OCI-M1 (cell line): ENCODE measurements at places on chromosomes 1 and 21.

- DNase-seq, result no peak
These were observed 5.9 kb upstream of the FOXJ3 start for GRCh38 chr1:42340901-42341300.

GRCh38 chr21:30468900-30469714 lies 11.1 kb downstream of the KRTAP19-1 start:
- no peak for DNase-seq

DNA sequence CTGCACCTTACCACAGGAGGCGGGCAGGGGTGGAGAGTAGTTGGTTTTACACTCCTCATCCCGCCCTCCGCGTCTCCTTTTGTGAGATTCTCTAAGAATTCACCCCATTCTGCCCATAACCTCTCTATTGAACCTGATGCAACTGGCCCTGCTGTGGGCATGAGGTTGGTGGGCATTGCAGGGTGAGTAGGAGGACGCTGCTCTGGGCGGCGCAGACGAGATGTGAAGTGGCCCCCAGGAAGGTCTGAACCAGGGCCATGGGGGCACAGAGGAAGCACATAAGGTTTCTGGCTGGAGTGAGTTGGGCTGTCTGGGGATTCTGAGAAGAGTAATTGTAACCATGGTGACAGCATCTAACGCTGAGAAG lies 8.8 kb downstream of the PADI1 start:
- no peak for DNase-seq

DNA sequence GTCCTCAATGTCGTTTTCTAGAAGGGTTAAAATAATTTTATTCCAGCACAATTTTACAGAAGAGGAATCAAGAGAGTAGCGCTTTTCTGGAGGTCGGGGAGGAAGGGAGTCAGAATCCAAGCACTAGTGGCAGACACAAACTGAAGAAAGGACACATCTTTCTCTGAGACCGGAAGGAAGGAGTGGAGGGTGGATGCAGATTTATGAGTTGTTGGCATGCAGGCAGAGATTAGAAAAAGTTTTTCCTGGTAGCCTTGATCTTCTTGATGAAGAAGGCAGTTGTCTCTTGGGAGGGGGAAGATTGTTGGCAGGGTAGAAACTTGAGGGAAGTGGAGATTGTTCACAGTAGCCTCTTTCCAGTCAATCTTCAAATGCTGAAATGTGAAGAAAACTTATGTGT lies 149.8 kb downstream of the PAPPA2 start:
- DNase-seq, result no peak

DNA sequence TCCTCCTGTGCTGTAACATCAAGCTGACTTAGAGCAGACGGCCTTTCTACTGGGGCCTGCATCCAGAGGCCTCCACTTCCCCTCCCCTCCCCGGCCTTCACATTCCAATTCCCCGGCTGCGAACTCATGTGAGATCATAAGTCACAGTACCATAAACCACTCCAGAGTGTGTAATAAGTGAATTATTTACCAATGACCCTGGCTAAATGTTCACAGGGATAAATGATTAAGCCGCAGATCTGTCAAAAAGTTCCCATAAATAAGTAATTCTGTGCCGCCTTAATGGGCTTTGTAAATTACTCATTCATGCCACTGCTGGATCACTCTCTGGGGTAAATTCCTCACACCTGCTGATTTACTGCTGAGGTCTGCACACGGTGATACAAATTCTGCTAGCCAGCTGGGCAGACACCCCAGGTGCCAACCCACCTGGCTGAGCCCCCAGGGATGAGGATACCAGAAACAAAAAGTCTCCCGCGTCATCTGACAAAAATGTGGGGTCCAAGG lies 27.4 kb upstream of the KIRREL1 start:
- no peak for DNase-seq

GRCh38 chr1:118250232-118250631 lies 65.2 kb upstream of the SPAG17 start:
- DNase-seq, result no peak

GRCh38 chr1:113545626-113546025 lies 155.3 kb downstream of the MAGI3 start:
- no peak for DNase-seq

DNA sequence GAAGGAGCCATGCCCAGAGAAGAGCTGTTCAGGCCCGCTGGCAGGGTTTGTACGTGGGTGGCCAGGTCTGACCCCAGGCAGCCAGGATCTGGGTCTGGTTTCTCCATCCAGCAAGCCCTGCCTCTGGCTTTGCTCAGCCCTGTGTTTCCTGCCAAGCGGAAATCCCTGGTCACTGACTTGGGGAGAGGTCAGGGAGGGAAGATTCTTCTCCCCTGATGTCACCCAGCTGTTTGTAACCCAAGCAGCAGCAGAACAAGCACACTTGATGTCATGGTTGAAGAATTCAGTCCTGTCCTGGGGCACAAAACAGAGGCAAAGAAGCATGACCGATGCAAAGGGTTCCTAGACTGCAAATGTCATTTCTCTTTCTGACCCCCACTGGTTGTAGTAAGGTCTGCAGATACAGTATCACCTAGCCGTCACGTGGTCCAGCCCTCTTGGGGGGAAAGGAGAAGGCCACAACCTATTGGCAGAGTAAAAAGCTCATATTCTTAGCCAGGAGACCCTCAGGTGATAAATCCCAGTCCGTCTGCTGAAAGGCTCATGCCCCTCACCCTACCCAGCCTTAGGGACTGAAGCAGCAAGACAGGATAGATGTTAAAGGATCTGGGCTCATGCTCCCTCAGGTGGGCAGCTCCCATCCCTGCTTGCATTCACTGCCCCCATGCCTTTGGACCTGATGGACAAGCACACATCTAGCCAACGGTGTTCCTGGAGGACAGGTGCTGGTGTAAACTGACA lies 120.9 kb downstream of the SYT2 start:
- no peak for DNase-seq

- DNase-seq, result no peak
These were observed 52.7 kb upstream of the COA6 start for GRCh38 chr1:234320549-234320948.

DNA sequence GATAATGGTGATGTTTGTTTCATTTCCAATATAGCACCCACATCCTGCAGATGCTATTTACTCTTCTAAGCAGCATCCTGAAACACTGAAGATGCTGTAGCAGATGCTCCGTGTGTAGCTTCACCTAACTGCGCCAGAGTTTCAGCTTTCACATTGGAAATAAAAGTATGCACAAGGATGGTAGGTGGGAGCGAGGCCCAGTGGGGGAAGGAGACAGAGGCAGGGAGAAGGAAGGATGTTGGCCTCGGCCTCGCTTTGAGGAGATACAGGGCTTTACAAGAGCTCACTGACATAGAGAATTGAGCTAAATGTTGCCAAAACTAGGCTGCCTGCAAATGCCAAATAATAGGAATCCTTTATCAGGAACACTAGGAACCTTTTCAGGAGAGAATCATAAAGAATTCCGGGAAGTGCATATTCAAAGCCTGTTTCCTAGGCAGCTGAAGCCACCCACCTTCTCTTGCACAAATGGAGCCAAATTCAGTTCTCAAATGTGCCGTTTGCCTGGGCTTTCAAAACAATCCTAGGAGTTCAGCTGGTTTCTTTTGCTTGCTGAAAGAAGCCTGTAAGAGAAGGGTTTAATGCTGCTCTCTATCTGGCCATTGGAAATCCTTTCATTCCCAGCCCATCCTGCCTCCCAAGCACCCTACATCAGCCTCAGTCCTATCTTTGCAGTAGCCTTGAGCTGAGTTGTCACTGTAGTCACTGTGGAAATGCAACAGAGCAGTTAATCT lies 135.4 kb upstream of the ATP1B1 start:
- DNase-seq, result no peak

- peak; percentile 79 for DNase-seq
These were observed 96.7 kb downstream of the DYRK1A start for GRCh38 chr21:37463083-37463801.

GRCh38 chr1:58997060-58997411 lies 213.2 kb upstream of the JUN start:
- no peak for DNase-seq

DNA sequence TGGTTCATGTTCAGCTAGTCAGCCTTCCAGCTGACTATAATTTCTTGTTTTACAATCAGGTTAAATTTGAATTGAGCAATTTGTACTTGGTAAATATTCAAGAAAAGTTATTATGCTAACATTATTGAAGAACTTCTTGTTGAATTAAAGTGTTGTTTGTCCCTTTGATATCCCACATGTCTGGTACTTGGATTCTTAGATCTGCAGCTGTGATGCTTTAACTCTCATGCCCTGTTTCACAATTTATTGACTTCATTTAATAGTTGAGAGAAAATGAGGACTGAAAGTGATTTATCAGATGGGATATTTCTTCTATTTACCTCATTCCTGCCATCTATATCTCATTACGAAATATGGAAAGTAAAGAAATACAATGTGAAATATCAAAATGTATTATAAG lies 92.8 kb downstream of the FASLG start:
- DNase-seq, result no peak

DNA sequence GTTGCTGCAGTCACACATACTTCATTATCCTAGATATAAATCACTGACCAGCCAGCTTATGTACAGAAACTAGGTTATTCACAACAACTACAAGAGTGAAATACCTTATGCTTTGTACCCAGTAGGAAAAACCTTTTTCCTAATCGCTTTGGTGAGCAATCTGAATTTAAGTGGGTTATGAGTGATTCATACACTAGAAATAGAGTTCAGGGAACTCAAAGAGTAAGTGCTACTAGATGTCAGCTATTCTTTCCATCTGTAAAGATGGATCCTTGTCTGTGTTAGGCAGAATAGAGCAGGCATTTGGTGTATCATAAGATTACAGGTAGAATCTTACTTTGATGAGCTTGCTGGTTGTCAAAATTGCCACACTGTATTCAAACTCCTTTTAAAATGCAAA lies 101.9 kb downstream of the ZNF644 start:
- DNase-seq, result no peak

- DNase-seq, result no peak
These were observed 42.4 kb downstream of the S100B start for GRCh38 chr21:46562472-46562871.

DNA sequence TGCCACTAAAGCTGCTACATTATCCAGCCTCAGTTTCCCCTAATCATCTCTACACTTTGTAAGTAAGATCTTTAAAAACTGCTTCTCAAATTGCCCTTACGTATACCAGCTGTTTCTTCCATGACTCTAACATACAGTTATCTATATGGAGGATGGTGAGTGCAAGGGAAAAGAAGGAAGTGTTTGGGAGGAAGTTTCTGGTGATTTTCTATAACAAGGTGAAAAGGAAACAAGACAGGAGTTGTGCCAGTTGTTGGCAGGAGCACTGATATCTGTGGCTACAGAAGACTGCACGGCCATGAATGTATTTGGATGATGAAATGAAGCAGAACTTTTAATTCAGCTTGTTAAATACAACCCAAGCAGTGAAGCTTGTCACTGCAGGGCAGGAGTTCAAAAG lies 32.3 kb upstream of the NHLH2 start:
- DNase-seq, result peak; percentile 16

DNA sequence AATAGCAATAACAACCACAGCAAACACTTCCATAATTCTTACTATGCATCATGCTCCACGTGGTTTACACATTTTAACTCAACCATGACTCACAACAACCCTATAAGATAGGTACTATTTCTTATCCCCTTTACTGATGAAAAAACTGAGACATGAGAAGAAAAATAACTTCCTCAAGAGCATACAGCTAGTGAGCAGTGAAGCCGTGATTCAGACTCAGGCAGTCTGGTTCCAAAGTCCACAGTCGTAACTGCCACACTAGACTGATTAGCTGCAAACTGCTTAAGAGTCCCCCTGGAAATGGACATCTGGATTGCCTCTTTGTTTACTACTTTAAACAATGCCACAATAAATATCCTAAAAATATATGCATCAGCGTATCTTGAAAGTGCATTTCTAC lies 55.7 kb downstream of the PLD5 start:
- DNase-seq, result no peak

DNA sequence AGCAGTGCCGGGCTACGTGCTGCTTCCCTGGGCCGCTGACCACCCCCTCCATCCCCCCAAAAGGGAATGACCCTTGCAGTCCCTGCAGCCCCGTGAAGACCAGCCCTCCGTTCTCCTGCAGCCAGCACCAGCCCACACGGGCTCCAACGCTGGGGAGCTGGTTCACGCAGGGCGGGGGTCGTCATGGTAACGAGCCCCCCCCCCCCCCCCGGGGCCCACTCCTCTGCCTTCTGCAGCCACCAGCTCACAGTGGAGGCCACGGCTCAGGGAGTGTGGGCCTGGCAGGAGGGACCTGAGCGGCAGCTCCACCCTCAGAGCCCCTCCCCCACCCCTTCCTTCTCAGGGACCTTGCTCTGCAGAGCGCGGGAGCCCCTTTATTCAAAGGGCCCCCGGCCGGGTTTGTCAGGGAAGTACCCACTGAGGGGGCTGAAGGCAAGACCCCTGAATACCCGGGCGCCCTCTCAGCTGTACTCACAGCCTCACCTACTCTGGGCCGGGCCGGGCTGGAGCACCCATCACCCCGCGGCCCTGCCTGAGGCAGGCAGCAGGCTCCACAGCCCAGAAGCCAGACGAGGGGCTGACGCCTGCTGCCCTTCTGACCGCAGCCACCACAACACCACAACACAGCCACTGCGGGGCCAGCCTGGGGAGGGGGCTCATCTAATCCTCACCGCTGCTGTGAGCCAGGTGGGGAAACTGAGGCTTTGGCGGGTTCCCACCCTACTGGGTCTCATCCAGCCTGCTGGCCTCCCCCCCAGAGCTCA lies 12.6 kb downstream of the MEGF6 start:
- no peak for DNase-seq

DNA sequence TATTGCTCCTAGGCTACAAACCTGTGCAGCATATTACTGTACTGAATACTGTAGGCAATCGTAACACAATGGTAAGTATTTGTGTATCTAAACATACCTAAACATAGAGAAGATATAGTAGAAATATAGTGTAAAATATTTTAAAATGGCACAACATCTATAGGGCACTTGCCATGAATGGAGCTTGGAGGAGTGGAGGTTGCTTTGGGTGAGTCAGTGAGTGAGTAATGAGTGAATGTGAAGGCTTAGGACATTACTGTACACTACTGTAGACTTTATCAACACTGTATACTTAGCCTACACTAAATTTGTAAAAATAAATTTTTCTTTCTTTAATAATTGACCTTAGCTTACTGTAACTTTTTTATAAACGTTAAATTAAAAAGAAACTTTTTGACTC lies 7.9 kb downstream of the LEFTY2 start:
- no peak for DNase-seq

DNA sequence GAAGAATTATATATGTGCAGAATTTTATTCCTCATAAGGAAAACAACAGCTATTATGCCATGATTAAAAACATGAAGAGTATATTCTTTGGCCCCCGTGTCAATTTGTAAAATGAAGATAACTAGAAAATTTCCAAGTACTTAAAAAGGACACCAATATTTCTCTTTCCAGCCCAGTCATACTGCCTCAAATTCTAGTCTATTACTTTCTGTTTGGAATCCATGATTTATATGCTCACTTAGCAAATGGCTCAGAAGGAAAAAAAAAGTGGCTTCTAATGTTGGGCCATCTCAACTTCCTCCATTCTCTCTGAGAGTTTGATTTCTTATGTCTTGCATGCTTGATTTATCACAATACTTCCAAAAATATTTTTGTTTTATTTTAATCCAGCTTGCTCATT lies 1431.1 kb downstream of the AMY1C start:
- DNase-seq, result no peak
